ENCODE measurements at places on chromosomes 4 and X.

- no peak for DNase-seq
Observed at GRCh38 chrX:137427816-137428215, 138.1 kb upstream of the ZIC3 start.

- DNase-seq, result no peak
Observed at GRCh38 chr4:137510557-137511265, 21.6 kb downstream of the PCDH18 start.

GRCh38 chrX:16138108-16138427, 14.7 kb downstream of the GRPR start:
- DNase-seq, result no peak

DNA sequence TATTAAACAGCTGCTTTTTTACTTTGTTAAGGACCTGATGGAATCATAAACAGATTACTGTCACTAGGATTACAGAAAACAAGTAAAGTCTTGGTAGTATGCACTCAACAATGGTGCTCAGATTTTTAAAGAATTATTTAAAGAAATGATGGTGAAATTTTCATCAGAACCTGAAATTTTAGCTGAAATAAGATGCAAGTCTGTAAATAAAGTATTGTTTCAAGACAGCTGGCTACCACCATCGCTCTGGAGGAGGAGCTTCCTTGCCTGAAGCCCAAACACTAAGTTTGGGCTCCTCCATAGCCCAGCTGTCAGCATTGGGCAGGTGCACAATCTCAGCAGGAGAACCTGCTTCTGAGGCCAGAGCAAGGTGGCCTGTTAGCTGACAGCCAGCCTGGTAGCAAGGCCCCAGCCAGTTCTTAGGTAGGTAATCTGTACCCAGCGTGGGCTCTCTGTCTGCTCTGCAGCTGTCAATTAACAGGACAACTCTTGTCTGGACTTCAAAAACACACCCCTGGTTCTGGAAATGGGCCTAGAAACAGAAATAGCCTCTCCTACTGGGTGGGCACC, 4.6 kb downstream of the GAB1 start:
- DNase-seq, result no peak

- peak; percentile 40 for DNase-seq
Observed at GRCh38 chrX:37846934-37847732, at the start of gene DYNLT3. Gene DYNLT3, minus strand, starts transcription at chrX:37847571. Its CDS starts 61 bp downstream, at chrX:37847510.

- no peak for DNase-seq
Observed at GRCh38 chrX:13092455-13092941, 48.1 kb upstream of the FAM9C start.

- no peak for DNase-seq
Observed at GRCh38 chrX:70505451-70505841, 60.8 kb downstream of the DLG3 start.

- no peak for DNase-seq
Observed at GRCh38 chr4:149690726-149691125, 124.9 kb downstream of the IQCM start.

DNA sequence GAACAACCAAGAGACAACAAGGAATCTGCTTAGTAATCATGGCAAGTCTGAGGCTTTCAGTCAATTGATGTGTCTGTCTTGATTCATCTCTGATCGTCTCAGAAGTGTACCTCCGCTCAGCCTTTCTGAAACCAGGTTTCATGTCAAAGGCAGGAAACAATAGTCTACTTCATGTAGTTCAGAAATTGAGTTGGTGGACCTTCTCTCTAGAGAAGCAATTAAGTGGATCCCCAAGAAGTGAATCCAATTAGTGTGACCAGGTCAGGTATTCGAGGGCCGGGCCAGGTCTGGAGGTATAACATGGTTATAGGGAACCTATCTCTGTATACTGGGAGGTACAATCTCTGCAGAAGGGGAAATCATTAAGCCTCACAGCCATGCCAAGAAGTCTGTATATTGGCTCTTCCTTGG, 32.0 kb downstream of the DAPP1 start:
- peak; percentile 72 for DNase-seq

DNA sequence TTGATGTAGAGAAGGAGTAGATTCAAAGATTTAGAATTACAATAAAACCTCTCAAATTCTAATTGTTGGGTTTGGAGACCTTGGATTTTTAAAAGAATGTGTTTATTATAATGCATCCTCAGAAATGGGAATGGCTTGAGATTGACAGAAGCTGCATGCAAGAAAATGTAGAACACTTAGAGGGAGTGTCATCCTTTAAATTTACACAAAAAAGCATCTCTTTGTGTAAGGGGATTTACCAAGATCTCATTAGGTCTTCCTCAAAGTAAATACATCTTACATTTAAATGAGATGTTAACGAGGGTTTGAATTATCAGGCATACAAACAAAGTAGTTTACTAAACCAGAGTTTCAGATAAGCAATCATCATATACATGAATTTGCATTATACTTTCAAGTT, 615.0 kb downstream of the FAM133A start:
- DNase-seq, result no peak

GRCh38 chr4:56212774-56213173, 174.5 kb downstream of the AASDH start:
- DNase-seq, result no peak

GRCh38 chr4:168162604-168163003, 70.3 kb downstream of the ANXA10 start:
- no peak for DNase-seq

DNA sequence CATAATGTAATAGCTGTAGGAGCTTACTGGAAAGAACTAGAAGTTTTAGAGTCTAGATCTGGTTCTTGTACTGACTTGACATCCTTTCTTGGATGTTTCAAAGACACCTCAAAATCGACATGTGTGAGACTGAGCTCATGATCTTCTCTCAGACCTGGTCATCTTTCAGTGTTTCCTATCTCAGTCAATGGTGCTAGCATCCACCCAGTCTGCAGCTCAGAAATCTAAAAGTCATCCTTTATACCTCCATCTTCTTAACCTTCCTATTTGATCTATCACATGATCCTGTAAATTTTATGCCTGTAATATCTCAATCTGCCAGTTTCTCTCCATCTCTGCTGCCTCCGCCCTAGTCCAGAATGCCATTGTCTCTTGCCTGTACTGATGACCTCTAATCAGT, 301.9 kb upstream of the PITX2 start:
- DNase-seq, result no peak

DNA sequence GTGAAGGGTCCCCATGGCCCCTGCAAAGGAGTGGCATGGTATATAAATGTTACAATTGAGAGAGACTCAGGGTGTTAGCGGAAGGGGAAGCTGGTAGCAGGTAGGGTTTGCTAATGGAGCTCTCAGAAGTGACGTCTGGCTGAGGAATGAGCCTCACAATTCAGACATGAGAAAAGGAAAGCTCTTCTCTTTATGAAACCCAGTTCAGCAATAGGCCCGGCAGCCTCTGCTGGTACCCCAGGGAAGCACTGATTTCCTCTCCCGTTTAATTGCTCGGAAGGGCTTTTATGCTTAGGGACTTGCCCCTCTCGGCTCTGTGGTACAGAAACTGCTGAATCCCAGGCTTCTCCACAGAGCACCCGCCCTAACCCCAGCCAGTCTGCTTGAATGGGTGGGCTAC, 19.4 kb upstream of the AFAP1 start:
- no peak for DNase-seq

DNA sequence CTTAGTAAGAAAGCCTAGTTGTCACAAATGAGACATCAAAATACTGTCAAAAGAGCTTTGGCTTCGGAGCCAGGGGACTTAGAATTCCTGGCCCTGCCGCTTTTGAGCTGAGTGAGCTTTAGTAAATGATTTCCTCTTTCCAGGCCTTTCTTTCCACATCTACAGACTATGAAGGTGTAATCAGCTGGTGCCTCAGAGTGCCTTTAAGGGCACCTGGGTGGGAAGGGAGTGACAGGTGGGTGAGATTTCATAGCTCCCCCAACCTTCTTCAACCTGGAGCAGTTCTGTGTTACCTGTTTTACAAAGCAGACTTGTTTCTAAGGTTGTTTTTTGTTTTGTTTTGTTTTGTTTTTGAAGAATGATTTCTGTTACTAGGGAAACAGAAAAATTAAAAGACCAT, 154.7 kb upstream of the BOD1L1 start:
- DNase-seq, result no peak

DNA sequence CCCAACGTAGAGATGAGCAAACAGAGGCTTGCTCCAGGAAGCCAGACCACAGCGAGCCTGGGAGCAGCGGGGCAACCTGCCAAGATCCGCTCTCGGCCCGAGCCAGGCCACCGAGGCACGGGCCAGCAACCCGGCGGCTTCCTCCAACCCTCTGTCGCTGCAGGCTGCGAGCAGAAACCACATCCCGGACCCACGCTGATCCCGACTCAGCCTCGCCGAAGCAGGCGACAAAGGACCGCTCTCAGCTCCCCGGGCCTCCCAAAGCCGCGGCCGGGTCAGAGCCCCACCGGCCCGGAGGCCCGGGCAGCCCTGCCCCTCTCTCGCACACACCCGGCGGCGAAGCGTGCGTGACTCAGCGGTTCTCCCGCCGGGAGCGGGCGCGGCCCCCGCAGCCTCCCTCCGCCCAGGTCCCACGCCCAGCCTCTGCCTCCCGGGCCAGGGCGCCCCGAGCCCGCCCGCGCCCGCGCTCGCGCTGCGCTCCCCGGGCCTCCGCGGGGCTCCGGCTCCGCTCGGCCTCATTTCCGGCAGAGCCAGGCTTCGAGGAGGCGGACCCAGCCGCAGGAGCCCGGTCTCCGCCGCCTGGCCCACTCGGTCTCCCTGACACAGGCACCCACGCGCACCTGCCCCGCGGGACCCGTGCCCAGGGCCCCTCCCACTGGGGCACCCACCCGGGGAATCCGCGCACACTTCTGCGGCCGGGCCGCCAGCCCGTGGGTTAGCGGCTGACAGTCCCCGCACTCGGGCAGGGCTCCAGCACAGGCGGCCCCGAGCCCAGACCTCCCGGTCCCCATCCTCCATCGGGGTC, 1.7 kb downstream of the PPP2R2C start:
- DNase-seq, result no peak

DNA sequence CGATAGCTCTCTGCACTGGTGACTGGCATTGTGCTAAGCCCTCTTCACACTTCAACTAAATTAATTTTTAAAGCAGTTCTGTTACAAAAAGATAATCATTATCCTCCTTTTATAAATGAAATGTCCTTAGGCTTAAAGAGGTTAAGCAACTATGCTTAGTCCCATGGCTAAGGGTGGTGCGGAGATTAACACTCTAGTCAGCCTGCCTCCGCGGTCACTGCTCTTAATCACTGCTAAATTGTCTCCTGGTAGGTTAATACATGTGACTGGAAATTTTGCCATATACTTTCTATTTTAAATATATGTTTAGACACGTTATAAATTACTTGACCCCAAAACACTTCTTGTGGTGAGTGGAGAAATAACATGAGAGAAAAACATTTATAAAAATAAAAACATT, 473.7 kb downstream of the CENPC start:
- DNase-seq, result no peak

DNA sequence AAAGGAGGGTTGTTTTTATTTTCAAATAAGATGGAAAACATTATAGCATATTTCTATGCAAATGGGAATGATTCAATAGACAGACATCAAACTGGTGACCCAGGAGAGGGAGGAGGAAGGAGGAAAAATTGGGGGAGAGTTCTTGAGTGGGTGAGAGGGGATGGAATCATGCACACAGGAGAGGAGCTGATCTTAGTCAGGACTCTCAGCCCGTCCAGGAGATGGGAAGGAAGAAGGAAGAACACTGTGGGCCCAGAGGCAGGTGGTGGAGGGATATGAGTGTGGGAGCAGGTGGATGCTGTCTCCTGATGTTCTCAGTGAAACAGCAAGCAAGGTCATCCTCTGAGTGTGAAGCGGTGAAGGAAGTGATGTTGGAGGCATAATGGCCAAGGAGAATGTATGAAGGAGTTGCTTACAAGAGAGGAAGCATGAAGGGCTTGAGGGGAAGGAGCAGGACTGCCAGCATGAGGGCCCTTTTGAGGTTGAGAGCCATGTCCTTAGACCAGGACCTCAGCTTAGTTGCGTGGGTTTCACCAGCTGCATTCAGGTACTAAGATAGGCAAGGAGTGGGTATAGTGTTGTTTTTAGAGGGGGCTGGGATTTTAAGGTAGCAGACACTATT, 161.7 kb upstream of the NAP1L5 start:
- no peak for DNase-seq

GRCh38 chrX:5307416-5307815, 921.3 kb downstream of the NLGN4X start:
- no peak for DNase-seq

Measured in GM12864 (cell line).